ENCODE measurements at places on chromosomes 2 and 18.

DNA sequence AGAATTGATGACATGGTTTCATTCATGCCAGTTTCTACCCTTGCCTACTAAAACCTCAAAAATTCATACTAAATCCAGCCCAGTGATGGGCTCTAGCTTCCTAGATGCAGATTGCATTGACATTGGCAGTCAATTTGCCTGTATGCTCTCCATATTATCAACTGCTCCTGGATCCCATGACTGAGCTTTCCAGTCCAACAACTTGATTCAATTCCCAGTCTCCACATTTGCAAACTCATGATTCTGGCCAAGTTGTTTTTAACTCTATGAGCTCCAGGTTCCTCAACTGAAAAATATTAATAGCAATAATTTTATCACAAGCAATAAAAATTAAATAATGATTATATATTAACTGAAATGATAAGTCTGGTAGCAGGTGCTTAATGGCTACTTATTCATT, 51.0 kb upstream of the DSC1 start:
- no peak for DNase-seq

DNA sequence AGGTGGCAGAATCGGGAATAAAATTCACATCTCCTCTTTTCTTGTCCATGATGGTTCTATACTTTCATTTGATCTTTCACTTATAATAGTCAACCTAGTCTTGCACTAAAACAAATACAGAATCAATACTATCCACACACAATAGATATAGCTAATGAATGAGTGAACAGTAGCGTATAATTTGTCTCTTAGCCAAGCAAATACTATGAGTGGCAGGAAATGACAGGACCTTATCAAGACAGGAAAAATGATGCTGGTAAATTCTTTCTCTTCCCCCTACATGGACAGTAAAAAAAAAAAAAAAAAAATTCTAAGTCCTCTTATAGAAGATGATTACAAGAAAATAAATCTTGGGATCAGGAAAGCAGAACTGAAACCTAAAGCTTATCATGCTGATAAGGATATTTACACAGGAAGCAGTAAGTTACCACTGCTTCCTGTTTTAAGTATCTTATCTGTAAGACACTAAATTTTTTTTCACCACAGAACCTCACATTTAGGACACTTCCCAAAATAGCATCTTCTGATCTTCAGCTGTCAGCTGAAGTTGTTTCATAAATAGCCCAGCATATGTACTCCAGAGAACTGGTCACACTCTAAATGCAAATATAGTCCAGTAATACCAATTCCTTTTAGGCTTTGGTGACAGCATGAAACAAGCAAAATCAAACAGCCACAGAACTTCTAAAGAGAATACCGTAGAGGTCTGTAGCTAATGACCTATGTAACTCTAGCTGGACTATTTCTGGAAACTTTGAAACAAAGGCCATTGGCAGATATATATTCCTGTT, 27.0 kb downstream of the IRS1 start:
- no peak for DNase-seq

DNA sequence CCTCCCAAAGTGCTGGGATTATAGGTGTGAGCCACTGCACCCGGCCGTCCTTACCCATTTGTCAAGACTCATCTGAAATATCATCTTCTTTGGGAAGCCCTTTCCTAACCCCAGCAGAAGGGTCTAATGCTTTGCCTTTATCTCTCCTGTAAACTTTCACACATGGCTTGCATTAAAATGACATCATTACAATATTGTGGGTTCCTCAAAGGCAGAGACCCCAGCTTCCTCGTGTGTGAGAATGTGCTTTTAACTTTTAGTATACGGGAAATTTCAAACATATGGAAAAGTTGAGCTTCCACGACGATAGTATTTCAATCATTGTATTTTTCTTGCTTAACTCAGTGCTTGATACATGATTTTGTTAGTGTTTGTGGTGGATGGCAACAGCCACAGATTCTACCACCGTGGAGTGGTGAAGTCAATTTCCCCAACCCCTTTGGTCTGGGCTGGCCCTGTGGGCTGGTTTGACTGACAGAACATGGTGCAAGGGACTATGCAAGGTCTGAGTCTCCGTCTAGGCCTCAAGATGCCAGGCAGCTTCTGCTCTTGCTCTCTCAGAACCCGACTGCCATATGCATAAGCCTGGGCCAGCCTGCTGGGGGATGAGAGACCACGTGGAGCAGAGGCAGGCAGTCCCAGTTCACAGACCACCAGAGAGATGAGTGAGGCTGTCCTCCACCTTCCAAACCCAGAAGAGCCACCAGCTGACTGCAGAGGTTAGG, 39.9 kb downstream of the NGEF start:
- no peak for DNase-seq

DNA sequence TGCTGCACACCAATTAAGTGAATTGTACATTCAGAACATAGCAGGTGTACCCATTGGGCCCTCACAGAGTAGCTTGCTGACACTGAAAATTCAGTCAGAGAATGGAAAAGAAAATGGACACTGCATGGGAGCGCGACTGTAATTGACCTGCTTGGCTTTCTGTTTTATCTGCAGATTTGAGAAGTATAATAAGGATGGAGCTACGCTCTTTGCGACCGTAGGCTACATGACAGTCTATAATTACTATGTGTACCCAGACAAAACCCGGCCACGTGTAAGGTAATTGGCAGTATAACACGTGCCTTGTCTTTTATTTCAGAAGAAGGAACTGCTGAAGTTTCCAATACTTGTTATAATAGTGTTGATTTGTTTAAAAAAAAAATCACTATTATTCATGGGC, 33.5 kb upstream of the METAP1D start:
- no peak for DNase-seq

GRCh38 chr2:226303707-226304106, 495.9 kb downstream of the IRS1 start:
- no peak for DNase-seq

- no peak for DNase-seq
Measured at GRCh38 chr2:42359965-42360483, 993 bp downstream of the COX7A2L start.

- peak; percentile 48 for DNase-seq
Measured at GRCh38 chr2:236787885-236788284, 218.3 kb downstream of the ACKR3 start.

DNA sequence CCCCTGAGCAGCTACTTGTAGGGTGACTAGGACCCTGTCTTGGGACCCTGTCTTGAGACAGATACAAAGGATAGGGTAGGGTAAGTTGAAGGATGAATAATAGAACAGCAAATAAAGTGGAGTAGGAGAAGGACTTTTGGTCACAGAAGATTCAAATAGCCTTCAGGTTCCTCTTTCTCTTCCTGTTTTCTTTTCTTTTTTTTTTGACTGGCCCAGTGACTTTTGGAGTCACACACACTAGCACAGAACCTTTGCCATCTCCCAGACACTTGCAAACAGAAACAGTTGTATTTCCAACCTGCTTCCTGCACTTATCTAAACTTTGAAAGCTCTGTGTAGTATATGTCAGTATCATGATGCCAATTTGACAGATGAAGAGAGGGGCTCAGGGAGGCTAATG, 108.2 kb downstream of the TDRD15 start:
- no peak for DNase-seq

- no peak for DNase-seq
Measured at GRCh38 chr2:134232868-134233727, 20.8 kb upstream of the MGAT5 start.

DNA sequence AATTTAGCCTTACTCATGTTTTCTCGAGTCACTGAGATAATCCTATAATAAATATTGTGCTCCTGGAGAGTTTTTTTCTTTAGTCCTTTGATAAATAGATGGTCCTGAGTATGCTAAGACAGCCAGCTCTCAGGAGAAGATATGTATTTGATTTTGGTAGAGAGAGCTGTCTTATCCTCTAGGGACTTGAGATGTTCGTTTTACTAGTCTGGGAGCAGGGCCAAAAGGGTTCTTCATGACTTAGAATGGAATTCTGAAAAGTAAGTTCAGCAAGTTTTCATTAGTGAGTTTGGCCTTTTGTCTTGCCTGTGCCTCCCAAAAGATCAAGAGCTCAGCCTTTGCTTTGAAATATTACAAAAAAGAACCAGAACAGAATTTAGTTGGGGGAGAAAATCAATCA, 246.7 kb downstream of the BABAM2 start:
- DNase-seq, result peak; percentile 66

GRCh38 chr2:161681046-161681445, 56.8 kb downstream of the SLC4A10 start:
- no peak for DNase-seq

GRCh38 chr2:241123816-241124536, 21.9 kb upstream of the MTERF4 start:
- no peak for DNase-seq

GRCh38 chr2:123370186-123370585, 654.9 kb upstream of the CNTNAP5 start:
- DNase-seq, result no peak

- DNase-seq, result no peak
Measured at GRCh38 chr18:5646739-5647138, 102.9 kb upstream of the EPB41L3 start.

- DNase-seq, result no peak
Measured at GRCh38 chr2:186907897-186908296, 58.9 kb upstream of the ZSWIM2 start.

- no peak for DNase-seq
Measured at GRCh38 chr2:239586651-239587310, 186.0 kb upstream of the HDAC4 start.

- no peak for DNase-seq
Measured at GRCh38 chr18:60247103-60247502, 125.5 kb downstream of the MC4R start.

DNA sequence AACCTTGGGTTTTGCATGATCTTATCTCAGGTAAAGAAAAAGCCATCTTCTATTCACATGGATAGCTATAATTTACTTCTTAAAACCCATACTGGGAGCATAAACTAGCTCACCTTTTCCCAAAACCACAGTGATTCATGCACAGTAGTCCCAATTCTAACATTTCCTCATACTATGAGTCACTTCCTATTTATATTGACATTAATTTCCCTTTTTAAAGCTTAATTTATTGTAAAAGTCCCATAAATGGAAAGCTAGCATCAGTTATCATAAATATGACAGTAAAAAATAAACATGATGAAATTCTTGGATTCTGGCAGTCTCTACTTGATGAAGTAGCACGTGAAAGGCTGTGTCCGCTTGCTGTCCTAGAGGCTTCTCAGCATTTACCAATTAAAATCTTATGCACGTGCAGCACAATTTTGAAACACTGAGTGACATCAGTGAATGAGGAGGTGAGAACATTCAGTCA, 180.1 kb downstream of the CDH2 start:
- DNase-seq, result no peak

- DNase-seq, result no peak
Measured at GRCh38 chr2:134558208-134558830, 160.5 kb downstream of the TMEM163 start.

- DNase-seq, result peak; percentile 54
Measured at GRCh38 chr2:53969968-53970723, 647 bp downstream of the PSME4 start.

- DNase-seq, result no peak
Measured at GRCh38 chr2:215746226-215746886, 267.0 kb downstream of the MREG start.

- DNase-seq, result no peak
Measured at GRCh38 chr2:218371983-218372350, 10.1 kb upstream of the SLC11A1 start.

- peak; percentile 52 for DNase-seq
Measured at GRCh38 chr2:41720331-41721251, 327.2 kb upstream of the PKDCC start.

- no peak for DNase-seq
Measured at GRCh38 chr2:68416081-68416675, 50.9 kb downstream of the FBXO48 start.

DNA sequence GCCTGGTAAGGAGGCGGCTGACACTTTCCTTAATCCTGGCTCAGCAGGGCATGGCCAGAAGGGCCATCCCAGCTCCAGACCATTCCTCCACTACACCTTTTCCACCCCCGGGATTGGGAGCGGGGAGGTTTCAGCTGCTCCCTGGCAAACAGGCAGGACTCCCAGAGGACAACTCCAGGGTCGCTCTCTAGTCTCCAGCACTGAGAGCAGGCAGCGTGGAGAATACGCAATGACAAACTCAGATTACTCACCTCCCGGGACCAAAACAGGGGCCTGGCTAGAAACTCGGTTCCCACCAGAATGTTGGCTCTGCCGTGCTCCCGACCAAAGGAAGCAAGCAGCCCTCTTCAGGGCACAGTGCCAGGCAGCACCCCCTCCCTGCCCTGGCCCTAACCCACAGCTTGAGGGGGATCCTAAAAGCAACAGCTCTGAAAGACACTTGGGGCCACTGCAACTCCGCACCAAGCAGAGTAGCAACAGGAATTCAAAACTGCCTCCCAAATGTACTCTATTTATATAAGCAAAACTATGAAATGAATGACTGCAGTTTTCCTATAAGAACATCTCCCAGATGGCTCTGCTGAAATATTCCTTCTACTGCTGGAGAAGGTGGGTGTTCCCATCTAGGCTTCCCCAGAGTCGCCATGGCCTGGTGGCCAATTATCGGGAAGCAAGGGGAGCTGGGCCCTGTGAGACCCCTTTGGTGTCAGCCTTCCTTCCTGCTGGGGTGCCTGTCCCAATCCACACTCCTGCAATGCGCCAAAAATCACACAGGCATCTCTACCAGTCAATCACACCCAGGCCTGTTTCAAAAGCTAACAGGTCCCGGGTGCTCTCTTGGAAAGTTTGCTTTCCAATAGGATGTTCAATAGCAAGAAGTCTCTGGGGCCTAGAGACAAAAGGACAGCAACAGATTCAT, 61.2 kb upstream of the POMC start:
- DNase-seq, result peak; percentile 41

DNA sequence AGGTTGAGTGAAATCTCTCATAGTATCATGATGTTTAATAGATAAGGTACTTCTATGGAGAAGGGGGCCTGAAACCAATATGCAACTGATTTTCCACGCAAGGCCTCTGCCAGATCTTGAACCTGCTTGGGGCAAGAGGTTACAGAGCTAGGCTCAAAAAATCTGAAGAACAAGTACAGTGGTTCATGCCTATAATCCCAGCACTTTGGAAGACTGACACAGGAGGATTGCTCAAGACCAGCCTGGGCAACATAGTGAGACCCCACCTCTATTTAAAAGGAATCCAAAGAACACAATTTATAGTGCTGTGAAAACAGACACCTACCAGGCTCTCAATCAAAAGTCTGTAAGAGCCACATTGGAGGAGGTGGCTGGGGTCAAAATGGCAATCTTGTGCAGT, 28.6 kb downstream of the HADHA start:
- DNase-seq, result no peak

DNA sequence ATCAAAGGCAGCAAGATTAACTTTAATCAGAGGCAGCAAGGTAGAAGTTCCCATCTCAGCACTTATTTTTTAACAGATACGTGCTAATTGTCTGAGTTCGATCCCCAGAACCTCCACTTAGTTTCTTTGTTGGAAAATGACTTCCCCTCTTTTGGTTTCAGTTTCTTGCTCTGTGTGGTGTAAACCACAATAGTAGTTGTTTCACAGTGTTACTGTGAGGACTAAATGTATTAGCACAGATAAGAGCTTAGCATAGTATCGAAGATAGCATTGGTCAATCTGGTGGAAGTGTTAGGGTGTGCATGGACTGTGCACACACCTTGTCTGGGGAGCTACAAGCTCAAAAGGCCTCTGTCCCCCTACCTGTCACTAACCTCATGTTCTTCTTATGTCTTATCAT, 988.3 kb upstream of the GYPC start:
- DNase-seq, result no peak

GRCh38 chr2:25294573-25295462, 46.9 kb downstream of the DNMT3A start:
- DNase-seq, result no peak

- no peak for DNase-seq
Measured at GRCh38 chr2:37645362-37645761, 26.1 kb downstream of the CDC42EP3 start.
